ENCODE measurements at places on chromosomes 16 and 17. TPM values are rescaled to one million over a fixed set of nuclear protein-coding genes. Genes with fewer than 3 reads are reported as not detected.

DNA sequence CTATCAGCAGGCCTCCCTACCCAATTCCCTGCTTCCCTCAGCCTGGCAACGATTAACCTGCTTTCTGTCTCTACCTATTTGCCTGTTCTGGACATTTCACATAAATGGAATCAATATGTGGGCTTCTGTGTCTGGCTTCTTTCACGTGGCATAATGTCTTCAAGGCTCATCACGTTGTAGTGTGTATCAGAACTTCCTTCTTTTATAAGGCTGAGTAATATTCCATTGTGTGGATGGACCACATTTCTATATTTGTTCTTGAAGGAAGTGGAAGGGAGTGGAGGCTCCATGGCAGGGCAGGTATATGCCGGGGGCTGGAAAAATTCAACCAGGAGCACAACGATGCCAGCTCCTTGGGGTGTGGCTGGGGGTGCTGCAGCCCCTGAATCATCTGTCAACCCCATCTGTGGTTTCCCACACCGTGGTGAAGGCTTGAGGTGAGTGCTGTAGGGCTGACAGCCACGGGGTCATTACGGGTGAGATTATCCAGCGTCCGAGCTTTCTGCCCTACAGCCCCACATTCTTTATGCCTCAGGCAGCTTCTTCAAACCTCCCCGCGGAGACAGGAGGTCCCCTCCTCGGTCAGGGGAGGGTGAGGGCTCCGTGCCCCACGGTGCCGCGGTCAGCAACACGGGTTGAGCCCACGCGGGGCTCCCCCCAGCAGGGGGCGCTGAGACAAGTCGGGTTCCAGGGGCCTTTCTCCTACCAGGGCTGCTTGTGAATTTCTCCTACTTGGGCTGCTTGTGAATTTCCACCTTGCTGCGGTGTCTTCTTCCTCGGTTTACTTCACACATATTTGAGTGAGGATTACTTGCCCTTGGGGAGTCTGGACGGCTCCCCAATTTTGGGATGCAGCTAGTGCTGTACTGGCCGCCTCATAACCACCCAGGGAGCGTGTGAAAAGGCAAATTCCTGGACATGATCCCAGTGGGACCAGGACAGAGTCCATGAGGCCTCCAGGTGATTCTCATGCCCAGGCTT is 18.3 kb upstream of the WFIKKN2 start:
- peak; percentile 24 for DNase-seq
- no peaks in the 10 kb centered on the region for H3K4me1 ChIP-seq
- no peak overlapping the region for H3K4me3 ChIP-seq
- H3K27ac ChIP-seq = no peak overlapping the region

DNA sequence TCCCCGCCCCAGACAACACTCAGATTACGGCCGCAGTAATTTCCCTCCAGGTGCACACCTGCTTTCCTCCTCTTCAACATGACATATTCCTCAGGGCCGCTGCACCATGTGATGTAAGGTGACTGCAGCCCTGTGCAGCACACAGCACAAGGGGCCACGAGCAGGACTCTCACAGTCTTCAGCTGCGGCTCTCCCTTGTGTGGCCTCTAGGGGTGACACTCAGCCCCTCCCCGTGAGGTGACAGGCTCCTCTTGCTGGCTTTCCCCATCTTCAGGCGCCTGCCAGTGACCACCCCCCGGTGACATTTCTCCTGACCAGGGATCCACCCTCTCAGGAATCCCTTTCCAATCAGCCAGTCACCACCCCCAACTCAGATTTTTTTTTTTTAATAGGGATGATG is 31.3 kb upstream of the ABCC3 start:
- no peaks in the 10 kb centered on the region for H3K36me3 ChIP-seq
- H3K4me3 ChIP-seq = no peak overlapping the region
- no peak overlapping the region for H3K27ac ChIP-seq

DNA sequence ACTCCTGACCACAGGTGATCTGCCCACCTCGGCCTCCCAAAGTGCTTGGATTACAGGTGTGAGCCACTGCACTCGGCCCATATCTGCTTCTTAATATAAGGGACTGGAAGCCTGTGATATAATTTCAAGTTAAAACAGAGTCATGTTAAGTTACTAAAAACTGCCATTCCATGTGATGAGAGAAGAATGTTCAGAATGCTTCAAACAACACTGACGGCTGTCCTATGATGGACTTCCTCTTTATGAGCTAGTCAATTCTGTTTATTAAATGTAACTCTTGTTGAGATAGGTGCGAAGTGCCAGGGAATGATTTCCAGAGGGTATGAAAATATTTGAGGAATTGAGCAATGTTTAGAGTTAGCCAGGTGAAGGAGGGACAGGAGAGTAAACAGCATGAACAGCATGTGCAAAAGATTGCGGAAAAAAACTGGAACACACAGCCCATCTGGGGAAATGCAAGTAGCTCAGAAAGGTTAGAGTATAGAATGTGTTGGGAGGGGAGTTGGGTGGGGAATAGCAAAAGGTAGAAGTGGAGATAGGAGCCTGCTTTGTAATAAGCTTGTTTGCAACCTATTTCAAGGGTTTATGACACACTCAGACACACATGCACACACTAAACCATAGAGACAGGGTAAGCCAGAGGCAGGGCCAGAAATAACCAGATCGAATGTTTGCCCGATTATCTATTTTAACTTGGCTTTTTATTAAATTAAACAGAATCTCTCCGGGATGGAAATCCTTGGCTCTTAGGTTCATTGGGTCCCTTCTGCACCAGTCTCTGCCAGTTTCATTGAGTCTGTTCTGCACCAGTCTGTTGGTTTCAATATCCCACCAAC is 135.6 kb upstream of the COX10 start:
- DNase-seq = no peak
- H3K36me3 ChIP-seq = no peaks in the 10 kb centered on the region
- H3K27me3 ChIP-seq = no peaks in the 10 kb centered on the region
- no peak overlapping the region for H3K27ac ChIP-seq

DNA sequence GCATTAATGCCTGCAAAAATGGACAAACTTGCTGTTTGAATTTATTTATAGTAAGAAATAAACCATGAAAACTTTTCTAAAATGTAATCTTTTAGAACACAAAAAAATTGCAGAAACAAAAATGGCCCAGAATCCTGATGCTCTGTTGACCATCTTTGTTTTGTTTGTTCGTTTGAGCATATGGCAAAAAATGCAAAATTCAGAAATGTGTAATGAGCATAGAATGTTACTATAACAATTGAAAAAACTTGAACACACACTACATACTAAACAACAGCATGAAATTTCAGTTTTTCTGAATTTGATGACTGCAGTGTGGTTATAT is 1.1 kb upstream of the KPNA2 start:
- H3K27ac ChIP-seq = no peak overlapping the region
- H3K27me3 ChIP-seq = no peaks in the 10 kb centered on the region
- no peaks in the 10 kb centered on the region for H3K4me1 ChIP-seq

DNA sequence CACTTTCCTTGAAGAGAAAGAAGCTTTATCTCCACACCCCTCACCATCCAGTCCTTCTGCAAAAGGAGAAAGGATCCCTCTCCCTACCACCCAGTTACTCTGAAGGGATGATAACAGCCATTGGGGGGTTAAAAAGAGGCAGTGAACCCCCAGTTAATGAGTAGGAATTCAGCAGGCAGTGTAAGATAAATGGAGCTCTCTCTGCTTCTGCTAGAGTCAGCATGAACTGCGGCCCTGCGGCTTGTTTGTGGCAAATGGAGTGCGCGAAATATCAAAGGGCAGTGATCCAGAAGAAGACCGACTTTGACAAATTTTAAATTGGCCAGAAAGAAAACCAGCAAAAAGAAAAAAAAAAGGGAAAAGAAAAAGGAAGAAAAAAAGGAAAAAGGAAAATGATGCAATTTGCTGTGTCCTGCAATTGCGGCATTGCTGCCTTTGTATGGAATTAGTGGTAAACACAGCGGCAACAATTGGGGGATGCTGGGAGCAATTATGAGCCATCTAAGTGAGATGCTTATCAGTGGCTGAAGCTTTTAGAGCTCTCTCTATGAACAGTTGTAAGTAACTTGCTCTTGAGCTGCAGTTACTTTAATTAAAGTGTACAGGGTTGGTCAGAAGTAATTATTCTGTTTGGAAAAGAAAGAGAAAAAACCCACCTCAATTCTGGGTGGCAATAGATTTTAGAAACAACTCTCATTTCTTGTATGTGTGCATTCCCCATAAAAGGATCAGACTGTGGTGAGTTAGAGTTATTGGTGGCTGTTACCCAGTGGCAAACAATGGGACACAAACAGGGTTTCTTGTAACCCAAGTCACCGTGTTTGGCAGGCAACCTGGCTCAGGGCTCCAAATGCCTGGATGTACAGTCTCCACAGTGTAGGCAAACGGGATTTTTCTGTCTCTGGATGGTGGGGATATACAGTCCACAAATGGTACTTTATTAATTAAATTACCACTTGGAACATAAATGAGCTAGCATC is 161.3 kb downstream of the AATF start:
- H3K4me3 ChIP-seq = no peak overlapping the region
- H3K27me3 ChIP-seq = no peaks in the 10 kb centered on the region
- peaks cover 7% of the 10 kb centered on the region for H3K4me1 ChIP-seq
- peaks cover 26% of the 10 kb centered on the region for H3K36me3 ChIP-seq
- no peak overlapping the region for H3K27ac ChIP-seq

- H3K4me3 ChIP-seq = no peak overlapping the region
- no peaks in the 10 kb centered on the region for H3K27me3 ChIP-seq
- H3K36me3 ChIP-seq = no peaks in the 10 kb centered on the region
- H3K27ac ChIP-seq = no peak overlapping the region
- H3K4me1 ChIP-seq = no peaks in the 10 kb centered on the region
- no peak for DNase-seq
These were observed 16.2 kb upstream of the KPNA2 start for GRCh38 chr17:68019336-68019674.

- no peak overlapping the region for H3K27ac ChIP-seq
- H3K36me3 ChIP-seq = peaks cover 28% of the 10 kb centered on the region
- peaks cover 16% of the 10 kb centered on the region for H3K4me1 ChIP-seq
- no peak for DNase-seq
- no peaks in the 10 kb centered on the region for H3K27me3 ChIP-seq
These were observed 12.7 kb downstream of the LIG3 start for GRCh38 chr17:34993031-34993430.

GRCh38 chr16:19126300-19126699 is 12.5 kb downstream of the ITPRIPL2 start:
- no peak overlapping the region for H3K27ac ChIP-seq
- H3K4me1 ChIP-seq = peaks cover 12% of the 10 kb centered on the region
- H3K4me3 ChIP-seq = no peak overlapping the region
- H3K27me3 ChIP-seq = no peaks in the 10 kb centered on the region

GRCh38 chr16:54939029-54939346 is 8.3 kb downstream of the IRX5 start:
- no peak overlapping the region for H3K4me3 ChIP-seq
- H3K4me1 ChIP-seq = peaks cover 19% of the 10 kb centered on the region
- H3K36me3 ChIP-seq = no peaks in the 10 kb centered on the region

- peaks cover 4% of the 10 kb centered on the region for H3K27me3 ChIP-seq
- H3K4me3 ChIP-seq = no peak overlapping the region
- H3K36me3 ChIP-seq = no peaks in the 10 kb centered on the region
- H3K27ac ChIP-seq = no peak overlapping the region
- DNase-seq = no peak
These were observed 10.3 kb upstream of the RPL38 start for GRCh38 chr17:74192950-74193781.

PPM1E gene
- total RNA-seq = 1.3 TPM

NXPH3 gene
- total RNA-seq = 3.1 TPM

SPNS2 gene
- 32.1 TPM for total RNA-seq

TSPAN10 gene
- 4.7 TPM for total RNA-seq

TMC8 gene
- 28.1 TPM for total RNA-seq

All from lung (tissue), 17 donors.